Spleen (tissue), 13 donors: ENCODE measurements at places on chromosomes 2 and 18. TPM values are rescaled to one million over a fixed set of nuclear protein-coding genes. Genes with fewer than 3 reads are reported as not detected.

The HAAO gene
- total RNA-seq = 9.8 TPM

The CIB4 gene
- total RNA-seq = not detected

The G6PC2 gene
- not detected for total RNA-seq

The LCT gene
- total RNA-seq = not detected

The RESP18 gene
- total RNA-seq = not detected

The MARS2 gene
- total RNA-seq = 9.9 TPM

The POTEJ gene
- total RNA-seq = not detected
